ENCODE measurements at places on chromosomes 7 and 10. TPM values are rescaled to one million over a fixed set of nuclear protein-coding genes. Genes with fewer than 3 reads are reported as not detected.

DNA sequence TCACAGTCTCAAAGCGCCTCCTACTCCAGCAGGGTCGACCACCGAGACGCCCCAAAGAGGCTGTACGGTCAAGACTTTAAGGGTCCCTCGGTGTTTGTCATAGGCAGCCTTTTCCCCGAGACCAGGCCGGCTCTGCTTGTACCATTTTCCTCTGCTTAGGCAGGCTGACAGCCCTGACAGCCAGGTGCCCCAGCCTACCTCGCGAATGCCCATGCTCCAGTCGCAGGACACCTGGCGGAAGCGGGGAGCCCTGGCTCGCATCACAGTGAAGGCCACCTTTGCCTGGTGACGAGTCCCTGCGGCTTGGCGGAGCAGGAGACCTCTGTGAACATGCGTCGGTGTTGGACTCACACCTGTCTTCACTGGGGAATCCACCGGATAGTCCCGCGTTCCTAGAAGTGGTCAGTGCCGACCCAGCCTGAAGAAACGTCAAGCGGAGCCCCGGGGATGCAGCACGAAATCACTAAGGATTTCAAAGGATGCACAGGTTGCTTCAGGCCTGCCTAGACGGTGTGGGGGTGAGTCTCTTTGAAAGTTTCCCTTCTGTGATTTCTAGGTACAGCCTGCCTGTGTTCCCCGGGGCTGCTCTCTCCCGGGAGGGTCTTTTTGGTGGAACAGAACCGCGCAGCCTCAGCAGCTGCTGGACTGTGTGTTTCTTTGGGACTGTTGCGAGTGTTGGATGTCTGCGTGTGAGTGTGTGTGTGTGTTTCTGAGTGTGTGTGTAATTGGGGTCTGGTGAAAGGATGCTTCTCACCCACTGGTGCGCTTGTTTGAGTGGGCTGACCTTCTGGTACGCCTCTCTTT is 30.5 kb upstream of the ZNF273 start:
- DNase-seq = no peak

DNA sequence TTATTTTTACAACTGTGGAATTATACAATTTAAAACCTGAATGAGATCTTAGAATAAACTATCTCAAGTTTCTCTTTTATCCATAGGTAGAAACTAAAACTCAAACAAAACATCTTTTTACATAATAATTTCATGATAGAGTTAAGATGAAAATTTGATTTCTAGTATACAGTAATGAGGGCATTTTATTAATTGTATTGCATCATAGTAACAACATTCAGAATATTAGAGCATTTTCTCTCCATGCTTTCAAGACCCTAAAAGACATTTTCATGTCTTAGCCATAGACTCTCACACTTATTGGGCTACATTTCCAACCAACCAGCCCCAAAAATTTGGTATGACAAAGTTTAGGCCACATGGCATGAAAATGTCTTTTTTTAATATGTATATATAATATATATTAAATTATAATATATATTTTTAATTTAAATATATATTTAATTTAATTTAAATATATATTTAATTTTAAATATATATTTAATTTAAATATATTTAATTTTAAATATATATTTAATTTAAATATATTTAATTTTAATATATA is 195.7 kb upstream of the STEAP1 start:
- DNase-seq = no peak

- DNase-seq = no peak
Observed at GRCh38 chr7:92761391-92762097, 74.8 kb downstream of the CDK6 start.

- peak; percentile 67 for DNase-seq
Observed at GRCh38 chr7:128869138-128869943, 6.7 kb downstream of the ATP6V1F start.

- no peak for DNase-seq
Observed at GRCh38 chr7:77258014-77258413, 58.4 kb upstream of the FGL2 start.

SPOCK2 gene
- polyA plus RNA-seq = 3.6 TPM

RSPH10B2 gene
- polyA plus RNA-seq = 0.46 TPM

AKR1C8 gene
- polyA plus RNA-seq = not detected

CALN1 gene
- 1.8 TPM for polyA plus RNA-seq

CUZD1 gene
- polyA plus RNA-seq = 1.0 TPM

All from hindlimb muscle (tissue), 1 donor.